Nasal cavity respiratory epithelium epithelial cell of viscerocranial mucosa (primary cell): ENCODE measurements at places on chromosomes 5 and 9. TPM values are rescaled to one million over a fixed set of nuclear protein-coding genes. Genes with fewer than 3 reads are reported as not detected.

OTP gene
- not detected in 2 replicates for total RNA-seq

ANKRD34B gene
- not detected in 2 replicates for total RNA-seq

IFNA2 gene
- not detected in 2 replicates for total RNA-seq

GABBR2 gene
- total RNA-seq = under 0.01 TPM in 2 replicates

UIMC1 gene
- 34.3 and 43.4 TPM in 2 replicates for total RNA-seq

UBE2QL1 gene
- under 0.01 TPM in 1 of 2 replicates, not detected in the other for total RNA-seq

TRAF1 gene
- total RNA-seq = 1.0 and 2.3 TPM in 2 replicates

SH3RF2 gene
- total RNA-seq = 14.4 and 32.2 TPM in 2 replicates

DRD1 gene
- total RNA-seq = not detected in 2 replicates

SPATA9 gene
- total RNA-seq = not detected in 2 replicates

BTNL8 gene
- not detected in 2 replicates for total RNA-seq

FCHO2 gene
- total RNA-seq = 17.1 and 21.4 TPM in 2 replicates

RPP25L gene
- 18.0 and 56.4 TPM in 2 replicates for total RNA-seq

HSDL2 gene
- 34.9 and 38.0 TPM in 2 replicates for total RNA-seq

HTR4 gene
- total RNA-seq = not detected in 2 replicates
